ENCODE measurements at places on chromosomes 2 and 18.
A peak's percentile ranks its signal among the peaks of the same experiment; 100 is the strongest.

- peak overlapping the region; percentile 18 for H3K27ac ChIP-seq
- H3K4me3 ChIP-seq = no peak overlapping the region
- no peak for DNase-seq
- no peaks in the 10 kb centered on the region for H3K36me3 ChIP-seq
- H3K27me3 ChIP-seq = no peaks in the 10 kb centered on the region
- H3K4me1 ChIP-seq = peaks cover 19% of the 10 kb centered on the region
These were observed 61.5 kb upstream of the KLF7 start for GRCh38 chr2:207227062-207227748.

- no peak for DNase-seq
- no peaks in the 10 kb centered on the region for H3K27me3 ChIP-seq
- H3K27ac ChIP-seq = no peak overlapping the region
These were observed 24.4 kb upstream of the RAB31 start for GRCh38 chr18:9683418-9684396.

DNA sequence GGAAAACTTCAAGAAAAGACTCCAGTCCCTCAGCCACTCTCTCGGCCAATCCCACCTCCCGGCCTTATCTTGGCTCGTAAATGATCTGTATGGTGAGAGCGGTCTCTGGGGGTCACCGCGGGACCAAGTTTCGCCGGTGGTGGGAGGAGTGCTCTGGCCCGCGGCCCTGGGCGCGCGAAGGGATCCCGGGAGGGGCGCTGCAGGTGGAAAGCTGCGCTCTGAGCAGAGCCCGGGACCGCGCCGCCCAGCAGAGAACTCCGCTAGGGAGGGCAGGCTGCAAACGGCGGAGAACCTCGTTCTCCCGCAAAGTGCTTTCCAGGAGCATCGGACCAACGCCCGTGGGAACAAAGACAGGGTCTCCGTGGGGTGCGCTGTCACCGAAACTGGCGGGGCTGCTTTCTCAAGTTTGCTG, 622 bp downstream of the LRP2 start:
- H3K4me1 ChIP-seq = no peaks in the 10 kb centered on the region
- DNase-seq = no peak
- H3K27ac ChIP-seq = no peak overlapping the region
- peak overlapping the region; percentile 3 for H3K4me3 ChIP-seq
- peaks cover 75% of the 10 kb centered on the region for H3K27me3 ChIP-seq
- H3K36me3 ChIP-seq = no peaks in the 10 kb centered on the region

DNA sequence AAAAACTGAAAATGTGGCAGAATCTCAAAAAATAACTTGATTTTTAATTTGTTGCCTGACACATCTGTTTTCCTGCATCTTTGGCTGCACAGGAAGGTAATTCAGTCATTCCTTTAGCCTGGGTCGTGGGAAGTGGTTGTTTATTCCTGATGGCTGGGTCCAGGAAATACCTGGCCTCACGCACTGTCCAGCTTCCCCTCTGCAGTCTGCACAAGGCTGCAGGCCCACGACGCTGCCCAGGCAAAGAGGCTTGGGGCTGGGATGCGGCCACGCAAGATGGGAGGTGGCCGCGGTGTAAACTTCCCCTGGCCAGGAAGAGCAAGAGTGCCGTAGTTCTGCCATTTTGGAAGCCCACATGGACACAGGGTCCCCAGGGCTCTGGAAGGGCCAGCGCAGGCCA, 28.2 kb downstream of the TSHZ1 start:
- no peaks in the 10 kb centered on the region for H3K36me3 ChIP-seq
- no peaks in the 10 kb centered on the region for H3K27me3 ChIP-seq
- no peaks in the 10 kb centered on the region for H3K4me1 ChIP-seq
- DNase-seq = no peak
- no peak overlapping the region for H3K4me3 ChIP-seq

DNA sequence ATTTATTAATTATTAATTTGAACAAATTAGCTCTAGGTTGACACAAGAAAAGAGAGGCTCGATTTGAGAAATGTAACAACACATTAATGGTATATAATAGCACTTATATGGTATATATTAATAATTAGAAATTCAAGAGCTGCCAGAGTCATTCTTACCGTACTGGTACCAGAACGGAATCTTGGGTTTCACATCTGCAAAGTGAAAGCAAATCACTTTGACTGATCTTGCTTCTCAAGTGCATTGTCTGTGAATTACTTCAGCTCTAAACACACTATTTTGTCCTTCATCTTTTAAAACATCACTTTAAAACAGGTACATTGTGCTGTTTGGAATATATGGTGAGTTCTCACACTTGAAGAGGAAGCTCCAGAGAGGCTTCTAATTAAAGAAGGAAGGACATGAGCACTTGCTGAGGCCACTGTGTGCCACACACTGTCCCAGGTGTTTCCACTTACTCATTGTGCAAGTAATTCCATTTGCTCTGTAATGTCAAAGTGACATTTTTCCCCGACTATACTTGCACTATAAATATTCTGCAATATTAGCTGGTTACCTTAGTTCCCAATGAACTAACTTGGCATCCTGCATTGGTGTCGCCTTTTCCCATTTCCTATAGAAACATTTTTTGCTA, 85.8 kb downstream of the PLA2R1 start:
- no peak overlapping the region for H3K4me3 ChIP-seq
- no peaks in the 10 kb centered on the region for H3K36me3 ChIP-seq
- DNase-seq = no peak
- no peak overlapping the region for H3K27ac ChIP-seq
- no peaks in the 10 kb centered on the region for H3K4me1 ChIP-seq
- no peaks in the 10 kb centered on the region for H3K27me3 ChIP-seq

DNA sequence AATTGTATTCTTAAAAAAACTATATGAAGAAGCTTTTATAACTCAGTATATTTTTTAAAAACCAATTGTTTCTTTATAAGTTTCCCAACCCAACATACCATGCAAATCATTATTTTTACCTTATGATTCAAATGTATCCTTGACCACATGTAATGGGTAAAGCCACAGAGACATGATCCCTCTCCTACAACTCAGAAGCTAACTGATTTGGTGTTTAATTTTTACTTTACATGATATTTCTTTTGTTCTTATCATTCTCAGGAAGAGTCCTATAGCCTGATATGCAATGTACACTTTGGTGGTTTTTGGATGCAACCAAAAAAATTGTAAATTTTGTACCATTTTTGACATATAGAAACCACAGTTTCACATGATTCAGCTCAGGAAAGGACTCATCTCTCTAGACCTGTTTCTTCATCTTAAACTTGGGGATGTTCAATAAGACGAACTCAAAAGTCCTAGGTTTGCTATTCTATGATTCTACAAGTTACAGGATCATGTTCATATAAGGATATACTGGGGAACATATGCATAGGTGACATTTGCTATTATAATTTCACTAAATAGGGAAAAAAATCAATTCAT, 85.2 kb upstream of the RBBP8 start:
- H3K27ac ChIP-seq = peak overlapping the region; percentile 97
- H3K27me3 ChIP-seq = no peaks in the 10 kb centered on the region
- DNase-seq = no peak
- H3K36me3 ChIP-seq = no peaks in the 10 kb centered on the region
- peaks cover 58% of the 10 kb centered on the region for H3K4me1 ChIP-seq

- H3K27ac ChIP-seq = no peak overlapping the region
- H3K27me3 ChIP-seq = no peaks in the 10 kb centered on the region
- H3K36me3 ChIP-seq = no peaks in the 10 kb centered on the region
- DNase-seq = no peak
- no peak overlapping the region for H3K4me3 ChIP-seq
These were observed 117.7 kb downstream of the B3GNT2 start for GRCh38 chr2:62313449-62314227.

Data from RWPE2 (cell line).